ENCODE measurements at places on chromosomes 2 and 18.

- no peak for DNase-seq
Observed at GRCh38 chr2:120829633-120830025, 94.0 kb downstream of the GLI2 start.

- no peak for DNase-seq
Observed at GRCh38 chr2:1498176-1498575, 84.9 kb downstream of the TPO start.

DNA sequence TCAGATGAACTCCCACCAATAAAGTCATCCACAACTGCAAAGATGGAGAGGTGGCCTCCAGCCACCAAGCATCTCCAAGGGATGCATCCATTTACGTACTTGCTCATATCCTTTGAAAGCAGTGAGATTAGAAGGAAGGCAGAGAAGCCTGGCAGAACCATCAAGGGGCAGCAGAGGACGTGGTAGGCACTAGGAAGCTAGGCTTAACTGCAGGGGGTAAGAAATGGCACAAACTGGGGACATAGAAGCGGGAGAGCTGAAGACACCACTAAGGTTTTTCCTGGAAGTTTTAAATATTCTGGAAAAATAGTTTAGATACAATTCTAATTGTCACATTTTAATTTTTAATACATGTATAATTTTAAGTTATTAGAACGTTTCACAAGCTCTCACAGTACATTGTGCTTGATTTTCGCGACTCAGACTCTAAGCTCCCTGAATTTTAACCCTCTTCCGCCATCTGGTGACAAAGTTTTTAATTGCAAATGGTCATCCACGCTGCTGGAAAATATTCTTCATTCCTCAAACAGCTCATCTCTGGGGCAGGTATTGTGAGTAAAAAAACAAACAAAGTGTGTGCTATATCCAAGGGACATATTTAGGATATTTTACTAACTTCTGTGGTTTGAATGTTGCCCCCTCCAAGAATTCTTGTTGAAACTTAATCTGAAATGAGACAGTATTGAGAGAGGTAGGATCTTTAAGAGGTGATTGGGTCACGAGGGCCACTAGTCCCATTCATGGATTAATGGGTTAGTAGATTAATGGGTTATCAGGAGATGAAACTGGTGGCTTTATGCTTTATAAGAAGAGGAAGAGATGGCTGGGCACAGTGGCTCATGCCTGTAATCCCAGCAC lies 1.6 kb upstream of the PSTPIP2 start:
- DNase-seq: peak; percentile 41

DNA sequence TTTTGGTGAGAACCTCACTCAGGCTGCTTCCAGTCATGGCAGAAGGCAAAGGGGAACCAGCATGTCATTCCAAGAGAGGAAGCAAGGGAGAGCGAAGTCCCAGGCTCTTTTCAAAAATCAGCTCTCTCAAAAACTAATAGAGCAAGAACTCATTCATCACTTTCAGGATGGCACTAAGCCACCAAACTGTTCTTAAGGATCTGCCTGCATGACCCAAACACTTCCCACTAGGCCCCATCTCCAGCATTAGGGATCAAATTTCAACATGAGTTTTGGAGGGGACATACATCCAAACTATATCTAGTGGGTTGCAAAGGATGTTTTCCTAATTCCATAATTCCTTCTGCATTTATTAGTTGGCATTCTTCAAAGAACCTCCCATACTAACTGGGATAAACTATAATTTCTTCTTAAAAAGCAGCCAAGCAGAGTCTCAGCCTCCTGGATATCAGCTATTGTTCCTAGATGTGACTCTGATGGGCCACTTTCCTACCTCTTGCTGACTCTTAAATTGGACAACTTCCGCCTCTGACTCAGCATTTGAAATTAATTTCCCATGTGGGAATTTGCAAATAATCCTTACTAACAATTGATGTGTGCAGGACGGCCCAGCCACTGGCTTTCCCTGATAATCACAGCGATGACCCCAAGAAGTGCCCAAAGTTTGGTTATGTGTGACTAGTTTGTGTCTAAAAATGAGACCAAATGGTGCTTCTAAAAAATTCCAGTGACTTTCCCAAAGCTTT lies 5.5 kb upstream of the REV1 start:
- DNase-seq: no peak

DNA sequence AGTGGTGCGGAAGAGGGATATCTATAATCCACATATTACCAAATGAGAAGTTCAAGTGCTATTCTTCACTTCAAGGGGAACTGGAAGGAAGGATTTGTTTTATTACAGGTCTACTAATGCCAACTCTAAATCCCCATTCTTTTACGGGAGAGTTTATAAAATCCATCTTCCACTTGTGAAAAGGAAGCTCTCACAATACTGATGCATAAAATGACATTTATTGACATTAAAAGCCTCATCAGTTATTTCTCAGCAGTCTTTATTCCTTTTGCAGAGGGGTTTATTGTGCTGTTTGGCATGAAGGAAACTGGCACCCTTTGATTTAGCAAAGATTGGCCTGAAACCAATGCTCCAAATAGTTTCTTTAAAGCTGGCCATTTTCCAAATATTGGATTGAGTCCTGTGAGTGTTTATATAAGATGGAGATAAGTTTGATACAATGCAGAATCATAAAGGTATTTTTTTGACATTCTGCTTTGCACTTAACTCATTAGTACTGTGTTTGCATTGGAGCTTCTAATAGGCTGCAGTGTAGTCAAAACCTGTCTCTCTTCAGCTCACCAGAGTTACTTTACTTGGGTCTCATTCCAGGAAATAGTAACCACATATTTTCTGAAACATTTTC lies 26.6 kb downstream of the LRP1B start:
- no peak for DNase-seq

- no peak for DNase-seq
Observed at GRCh38 chr2:203774760-203775159, 68.3 kb downstream of the CD28 start.

- DNase-seq: peak; percentile 64
Observed at GRCh38 chr2:216057688-216058193, 23.9 kb downstream of the PECR start.

DNA sequence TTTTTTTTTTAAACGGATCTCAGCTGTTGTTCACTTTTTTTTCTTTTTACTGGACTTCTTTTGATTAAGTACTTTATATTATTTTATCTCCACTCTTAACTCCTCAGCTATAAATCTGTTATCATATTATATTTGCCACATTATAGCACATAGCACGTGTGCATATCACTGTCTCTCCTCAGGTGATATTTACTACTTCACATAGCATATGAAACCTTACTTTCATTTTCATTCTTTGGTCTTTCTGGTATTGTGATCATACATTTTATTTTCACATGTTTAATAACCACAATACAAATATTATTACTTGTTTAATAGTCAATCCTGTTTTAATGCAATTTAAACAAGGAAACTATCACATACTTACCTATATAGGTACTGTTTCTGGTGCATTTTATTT lies 993.1 kb upstream of the TMEFF2 start:
- DNase-seq: no peak

- DNase-seq: no peak
Observed at GRCh38 chr2:5692561-5693286, 540 bp downstream of the SOX11 start.

- no peak for DNase-seq
Observed at GRCh38 chr2:231342061-231342711, 53.3 kb upstream of the B3GNT7 start.

GRCh38 chr2:61670591-61671501 lies 132.7 kb upstream of the XPO1 start:
- DNase-seq: no peak

DNA sequence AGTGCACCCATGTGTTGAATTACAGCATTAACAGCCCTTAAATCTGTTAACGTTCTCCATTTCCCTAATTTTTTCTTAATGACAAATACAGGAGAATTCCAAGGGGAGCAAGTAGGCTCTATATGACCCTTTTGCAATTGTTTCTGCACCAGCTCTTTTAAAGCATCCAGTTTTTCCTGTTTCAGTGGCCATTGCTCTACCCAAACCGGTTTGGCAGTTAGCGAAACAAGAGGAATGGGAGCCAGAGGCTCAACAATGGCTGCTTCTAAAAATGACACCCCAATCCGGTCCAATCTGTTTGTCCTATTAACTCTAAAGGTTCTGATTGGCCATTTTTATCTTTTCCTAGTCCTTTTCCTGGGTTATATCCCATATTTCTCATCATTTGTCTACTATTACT lies 15.1 kb upstream of the SUCLG1 start:
- DNase-seq: peak; percentile 57

DNA sequence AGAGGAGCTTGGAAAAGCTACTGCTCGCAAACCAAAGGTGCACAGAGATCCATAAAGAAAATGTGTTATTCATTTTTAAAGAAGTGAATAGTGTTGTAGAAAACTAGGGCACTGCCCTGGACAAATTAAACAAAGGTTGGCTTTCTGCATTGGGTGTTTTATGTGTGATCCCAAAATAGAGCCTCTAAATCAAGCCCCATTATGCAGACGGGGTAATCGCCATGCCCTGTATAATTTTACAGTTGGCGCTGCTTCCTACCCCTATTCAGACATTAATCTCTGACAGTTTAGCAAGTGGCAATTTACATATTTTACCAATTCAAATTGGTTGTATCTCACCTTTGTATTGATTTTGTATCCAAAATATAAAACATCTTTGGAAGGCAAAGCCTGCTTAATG lies 109.1 kb downstream of the PID1 start:
- no peak for DNase-seq

DNA sequence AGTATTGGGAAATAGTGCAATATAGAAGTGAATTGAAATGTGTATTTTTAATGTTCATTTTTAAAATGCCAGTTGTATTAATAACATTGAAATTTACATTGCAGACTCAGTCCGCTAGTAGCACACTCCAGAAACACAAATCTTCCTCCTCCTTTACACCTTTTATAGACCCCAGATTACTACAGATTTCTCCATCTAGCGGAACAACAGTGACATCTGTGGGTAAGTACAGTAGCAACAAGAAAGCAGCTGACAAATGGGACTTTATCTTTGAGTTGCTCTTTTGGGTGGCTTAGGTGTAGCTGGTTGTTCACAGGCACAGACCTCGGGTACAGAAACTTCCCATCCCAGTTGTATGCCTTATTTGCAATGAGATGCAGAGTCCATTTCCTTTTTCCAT lies 118.2 kb upstream of the IL1R2 start:
- DNase-seq: no peak

- no peak for DNase-seq
Observed at GRCh38 chr2:100041946-100042345, 100.4 kb downstream of the AFF3 start.

- no peak for DNase-seq
Observed at GRCh38 chr2:237101118-237101979, 15.7 kb downstream of the COPS8 start.

- DNase-seq: no peak
Observed at GRCh38 chr18:48354746-48355260, 54.4 kb downstream of the ZBTB7C start.

- DNase-seq: no peak
Observed at GRCh38 chr18:63848159-63848558, 39.3 kb upstream of the SERPINB2 start.

DNA sequence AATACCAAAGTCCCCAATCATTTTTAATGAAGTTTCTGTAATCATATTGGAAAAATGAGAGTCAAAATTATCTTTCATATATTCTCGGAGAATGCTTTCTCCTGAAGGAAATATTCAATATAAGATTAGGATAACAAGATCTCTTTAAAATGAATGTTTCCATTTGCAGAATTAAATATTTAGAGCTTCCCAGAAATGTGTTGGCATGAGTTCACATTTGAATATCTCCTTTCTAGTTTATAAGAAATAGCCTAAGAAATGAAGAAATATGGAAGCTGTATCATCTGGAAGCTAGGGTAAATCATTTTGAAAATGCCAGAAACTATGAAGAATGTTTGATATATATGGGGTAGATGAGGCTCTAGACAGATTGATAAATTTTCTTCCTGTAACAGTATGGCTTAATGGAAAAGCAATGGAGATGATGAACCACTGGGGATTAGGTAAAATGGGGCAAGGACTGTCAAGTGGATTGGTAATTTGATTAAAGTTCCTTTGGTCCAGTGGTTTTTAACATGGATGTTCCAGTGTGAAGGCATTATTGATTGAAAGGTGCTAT lies 184.6 kb upstream of the ZNF804A start:
- DNase-seq: no peak

- DNase-seq: peak; percentile 31
Observed at GRCh38 chr2:127612111-127612822, 33.7 kb upstream of the GPR17 start.

DNA sequence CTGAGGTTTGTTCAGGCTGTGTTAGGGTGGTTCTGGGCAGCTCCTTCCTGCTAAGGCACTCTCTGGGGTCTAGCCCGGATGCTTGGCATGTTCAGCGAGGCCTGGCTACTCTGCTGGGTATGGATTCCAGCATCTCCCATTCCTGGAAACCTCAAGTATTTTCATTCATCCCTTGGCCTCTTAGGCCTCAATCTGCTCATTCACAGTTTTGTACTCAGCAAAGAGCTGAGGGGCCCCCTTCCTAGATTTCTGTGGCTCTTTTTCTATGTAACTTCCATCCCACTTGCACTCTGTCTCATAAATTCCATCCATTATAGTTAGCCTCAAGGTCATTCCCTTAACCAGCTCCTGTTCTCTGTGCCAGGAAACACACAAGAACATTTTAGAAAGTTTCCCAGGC lies 798.8 kb upstream of the HS6ST1 start:
- DNase-seq: no peak

DNA sequence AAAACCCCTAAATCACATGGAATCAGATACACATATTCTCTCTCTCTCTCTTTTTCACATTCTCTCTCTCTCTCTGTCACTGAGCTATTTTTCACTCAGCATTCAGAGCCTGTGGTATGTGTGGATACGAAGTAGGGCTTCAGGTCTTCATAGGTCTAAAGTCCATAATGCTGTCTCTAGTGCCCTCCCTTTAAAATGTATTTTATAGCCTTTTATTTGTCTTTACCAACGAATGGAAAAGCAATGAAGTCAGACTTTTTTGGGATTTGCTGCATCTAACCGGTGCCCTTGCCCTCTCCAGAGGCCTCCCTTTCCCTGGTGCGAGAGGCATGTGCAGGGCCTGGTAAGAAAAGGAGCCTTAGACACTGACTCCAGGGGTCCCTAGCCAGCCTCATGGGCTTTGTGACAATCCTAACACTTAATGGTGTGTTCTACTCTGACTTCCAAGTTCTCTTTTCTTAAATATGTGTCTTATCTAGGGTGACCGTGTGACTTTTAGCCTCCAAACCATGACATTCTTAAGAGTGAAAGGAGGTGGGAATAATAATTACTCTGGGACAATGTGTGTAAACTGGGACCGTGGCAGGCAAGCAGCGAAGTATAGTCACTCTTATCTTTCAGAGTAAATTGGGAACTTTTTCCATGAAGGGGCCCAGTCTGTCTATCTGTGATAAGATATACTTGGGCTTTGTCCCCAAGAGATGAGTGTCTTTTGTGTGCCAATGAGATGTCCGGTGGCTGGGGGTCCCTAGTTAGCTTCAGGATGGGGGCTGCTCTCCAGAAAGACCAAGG lies 101.1 kb downstream of the B3GNT2 start:
- no peak for DNase-seq

Measured in ureter (tissue), 1 donor.